ENCODE measurements at places on chromosomes 7 and 10.

- no peak for DNase-seq
Observed at GRCh38 chr7:22765609-22766008, 38.6 kb downstream of the IL6 start.

DNA sequence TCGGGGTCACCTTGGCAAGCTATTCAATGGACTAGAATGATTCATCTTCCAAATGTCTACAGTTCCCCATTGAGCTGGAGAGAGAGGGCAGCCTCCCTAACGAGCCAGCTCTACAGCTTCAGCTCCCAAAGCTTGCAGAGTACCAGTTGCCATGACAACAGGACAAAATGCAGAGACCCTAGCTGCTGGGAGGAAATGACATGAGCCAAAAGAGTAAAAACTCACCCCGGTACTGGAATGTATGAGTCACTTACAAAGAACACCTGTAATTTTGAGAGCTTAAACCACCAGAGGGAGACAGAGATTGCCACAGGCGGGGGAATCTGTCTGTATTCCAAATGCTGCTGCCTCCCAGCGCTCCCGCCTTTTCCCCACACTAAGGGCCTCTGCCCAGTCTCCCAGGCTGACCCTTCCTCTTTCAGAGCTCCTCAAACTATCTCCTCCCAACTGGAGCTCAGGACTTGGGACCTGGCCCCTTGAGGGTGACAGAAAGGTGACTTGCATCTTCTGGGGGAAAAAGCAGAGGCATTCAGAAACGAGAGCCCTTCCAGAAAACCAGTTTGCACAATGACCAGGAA is 95.5 kb downstream of the CUL2 start:
- DNase-seq: peak; percentile 83

GRCh38 chr7:101118856-101119255 is 8.0 kb upstream of the SERPINE1 start:
- no peak for DNase-seq

GRCh38 chr10:74050653-74051052 is 52.7 kb downstream of the VCL start:
- no peak for DNase-seq

- no peak for DNase-seq
Observed at GRCh38 chr10:59354434-59354833, 7.9 kb downstream of the FAM13C start.

DNA sequence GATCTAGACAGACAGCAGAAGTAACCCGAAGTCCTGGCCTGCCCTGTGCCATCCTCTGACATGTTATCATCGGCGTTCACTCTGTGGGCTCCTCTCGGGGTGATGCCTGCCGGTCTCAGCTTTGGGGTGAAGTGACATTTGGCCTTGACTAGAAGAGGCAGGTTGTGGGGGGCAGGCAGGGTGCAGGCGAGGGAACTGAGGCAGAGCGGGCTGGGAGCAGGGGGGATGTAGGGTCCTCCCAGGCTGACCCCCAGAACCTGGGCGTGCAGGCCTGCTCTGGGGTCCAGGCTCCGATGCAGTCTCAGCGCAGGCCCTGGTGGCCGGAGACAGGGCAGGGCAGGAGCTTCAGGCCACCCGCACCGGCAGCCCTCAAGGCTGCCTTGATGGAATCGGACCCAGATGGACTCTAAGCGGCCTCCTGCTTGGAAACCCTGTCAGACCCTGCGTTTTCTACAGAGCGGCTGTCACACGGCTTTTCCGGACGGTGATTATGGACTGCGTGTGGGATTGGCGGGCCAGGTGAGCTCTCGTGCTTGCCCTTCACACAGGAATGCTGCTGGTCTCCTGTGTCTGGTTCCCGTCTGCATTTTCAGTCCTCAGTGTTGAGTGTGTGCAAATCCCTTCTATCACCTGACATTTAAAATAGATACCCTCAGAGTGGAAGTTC is 842 bp upstream of the JAKMIP3 start:
- DNase-seq: no peak

DNA sequence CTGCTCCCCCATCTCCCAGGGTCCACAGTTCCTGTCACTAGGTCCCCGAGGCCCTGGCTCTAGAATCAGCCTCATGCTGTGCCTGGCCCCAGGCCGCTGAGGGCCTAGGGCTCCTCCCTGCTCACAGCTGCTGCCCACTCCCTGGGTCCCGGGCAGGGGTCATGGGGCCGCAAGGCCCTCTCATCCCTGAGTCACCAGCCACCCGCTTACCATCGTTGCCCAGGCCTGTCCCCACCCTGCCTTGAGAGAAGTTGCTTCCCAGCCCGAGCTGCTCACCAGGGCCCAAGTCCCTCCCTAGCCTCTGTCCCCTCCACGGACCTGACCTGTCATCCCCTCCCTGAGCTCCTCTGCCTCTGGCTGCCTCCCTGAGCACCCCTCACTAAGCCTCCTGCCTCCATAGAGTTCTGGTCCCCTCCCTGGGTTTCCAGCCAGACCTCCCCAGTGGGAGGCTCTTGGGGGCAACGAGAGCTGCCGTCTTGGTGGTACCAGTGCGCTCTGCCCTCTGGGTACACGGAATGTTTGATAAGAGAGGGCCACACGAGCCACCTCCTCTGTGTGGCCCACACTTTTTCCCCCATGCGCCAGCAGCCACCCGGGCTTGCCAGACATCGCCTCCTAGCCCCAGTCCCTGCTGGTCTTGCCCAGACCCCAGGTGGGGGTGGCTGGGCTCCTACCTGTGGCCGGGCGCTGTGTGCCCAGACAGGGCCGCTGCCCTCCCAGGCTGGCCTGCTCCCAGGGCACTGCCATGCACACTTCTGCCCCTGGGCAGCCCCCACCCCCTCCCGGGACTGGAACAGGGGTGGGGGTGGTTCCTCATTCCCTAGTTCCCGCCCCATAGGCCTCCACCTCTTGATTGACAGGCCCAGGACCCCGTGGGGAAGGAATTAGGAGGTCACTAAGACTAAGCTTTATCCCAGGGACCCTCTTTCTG is 21.3 kb downstream of the MLXIPL start:
- no peak for DNase-seq

DNA sequence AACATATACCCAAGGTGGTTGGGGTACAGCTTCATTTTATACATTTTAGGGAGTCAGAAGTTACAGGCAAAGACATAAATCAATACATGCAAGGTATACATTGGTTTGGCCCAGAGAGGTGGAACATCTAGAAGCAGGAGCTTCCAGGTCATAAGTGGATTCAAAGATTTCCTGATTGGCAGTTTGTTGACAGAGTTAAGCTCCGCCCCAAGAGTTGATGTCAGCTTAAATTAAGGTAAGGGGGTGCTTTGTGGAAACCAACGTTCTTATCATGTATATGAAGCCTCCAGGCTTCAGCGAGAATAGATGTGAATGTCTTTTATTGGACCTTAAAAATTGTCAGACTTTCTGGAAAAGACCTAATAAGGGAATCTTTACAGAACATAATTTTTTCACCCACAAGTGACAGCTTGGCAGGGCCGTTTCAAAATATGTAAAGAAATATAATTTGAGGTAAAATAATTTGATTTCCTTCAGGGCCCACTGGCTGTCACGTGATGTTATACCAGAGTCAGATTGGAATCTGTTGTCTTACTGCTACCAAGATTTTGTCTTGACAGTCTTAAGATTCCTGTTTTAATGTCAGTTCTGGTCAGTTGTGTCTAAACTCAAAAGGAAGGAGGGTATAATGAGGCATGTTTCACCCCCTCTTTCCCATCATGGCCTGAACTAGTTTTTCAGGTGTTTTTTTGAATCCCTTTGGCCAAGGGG is 6.3 kb upstream of the PANK1 start:
- DNase-seq: no peak

GRCh38 chr7:48112401-48113165 is 23.5 kb downstream of the UPP1 start:
- no peak for DNase-seq

DNA sequence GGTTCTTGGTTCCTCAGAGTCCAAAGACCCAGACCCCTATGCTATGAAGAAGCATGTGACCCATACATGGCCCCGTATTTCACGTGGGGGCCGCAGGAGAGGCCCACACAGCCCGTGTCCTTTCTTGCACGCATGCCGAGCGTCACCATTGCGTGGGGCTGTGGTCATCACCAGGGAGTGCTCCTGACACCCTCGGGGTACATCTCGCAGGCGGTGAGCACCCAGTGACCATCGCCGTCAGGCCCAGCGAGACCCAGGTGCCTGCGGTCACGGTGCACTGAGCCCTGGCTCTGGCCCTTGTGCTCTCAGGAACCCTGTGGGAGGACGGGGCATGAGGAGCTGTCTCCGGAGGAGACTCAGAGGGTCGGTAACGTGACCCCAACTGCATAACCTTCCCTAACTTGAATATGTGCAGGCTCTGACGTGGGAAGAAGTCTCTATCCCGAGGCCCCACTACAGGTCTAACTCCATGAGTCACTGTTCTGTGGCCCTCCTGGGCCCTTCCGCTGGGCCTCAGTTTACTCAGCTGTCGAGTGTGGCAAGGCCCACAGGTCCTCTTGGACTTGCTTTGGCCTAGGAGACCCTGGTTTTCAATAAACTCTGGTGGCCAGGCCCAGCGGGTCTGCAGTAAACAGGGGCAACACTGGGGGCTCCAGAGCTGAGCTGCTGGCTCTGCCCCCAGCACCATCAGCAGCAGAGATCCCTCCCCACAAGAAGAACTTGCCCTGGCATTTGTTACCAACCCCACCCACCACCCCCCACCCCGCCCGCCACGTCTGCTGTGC is 503.9 kb downstream of the PTPRN2 start:
- DNase-seq: no peak

- DNase-seq: no peak
Observed at GRCh38 chr10:92938841-92939240, 90.5 kb downstream of the EXOC6 start.

- no peak for DNase-seq
Observed at GRCh38 chr10:63143987-63144386, 10.9 kb downstream of the NRBF2 start.

- peak; percentile 54 for DNase-seq
Observed at GRCh38 chr10:134247-135131, 766 bp upstream of the ZMYND11 start.

DNA sequence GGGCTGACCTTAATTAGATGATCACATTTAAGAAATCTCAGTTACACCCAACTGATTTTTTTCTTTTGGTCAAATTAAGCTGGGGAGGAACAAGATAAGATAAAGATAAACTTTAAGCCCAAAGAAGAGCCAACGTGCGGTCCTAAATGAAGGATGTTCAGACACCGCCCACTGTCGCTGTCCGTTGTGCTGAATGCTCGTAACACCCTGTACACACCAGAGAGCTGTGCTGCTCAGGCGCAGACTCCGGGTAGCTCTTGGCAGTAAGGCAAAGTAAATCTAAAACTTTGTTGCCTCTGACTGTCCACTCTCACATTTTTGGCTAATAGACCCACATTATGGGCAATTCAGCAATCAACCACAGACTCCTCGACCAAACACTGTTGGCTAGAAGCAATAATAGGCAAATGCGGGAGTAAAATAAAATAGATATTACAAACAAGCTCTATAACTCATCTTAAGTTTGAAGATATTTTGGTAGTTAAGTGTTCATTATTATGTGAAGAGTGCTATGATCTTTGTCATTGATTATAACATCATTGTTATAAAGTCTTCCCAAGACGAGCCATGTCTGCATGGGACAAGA is 57.1 kb downstream of the PLPP4 start:
- DNase-seq: peak; percentile 56

GRCh38 chr7:115827305-115828045 is 203.1 kb downstream of the TFEC start:
- DNase-seq: no peak

- no peak for DNase-seq
Observed at GRCh38 chr10:77516575-77516974, 121.0 kb downstream of the KCNMA1 start.

GRCh38 chr10:8346861-8347260 is 292.4 kb downstream of the GATA3 start:
- DNase-seq: no peak

DNA sequence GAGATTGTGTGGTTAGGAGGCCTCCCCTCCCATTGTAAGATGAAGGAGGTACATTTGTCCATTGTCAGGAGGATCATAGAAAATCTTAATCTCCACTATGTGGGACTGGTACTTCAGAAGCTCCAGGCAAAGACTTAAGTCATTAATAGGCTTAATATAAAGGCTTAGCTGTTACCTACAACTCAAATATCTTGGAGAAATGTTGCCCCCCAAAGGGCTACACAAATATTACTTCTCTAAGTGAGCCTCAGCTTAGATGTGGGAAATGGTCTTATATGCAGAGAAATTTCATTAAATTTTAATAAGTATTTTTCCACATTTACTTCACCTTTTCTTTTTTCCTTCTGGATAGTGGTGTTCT is 27.2 kb downstream of the TAS2R41 start:
- DNase-seq: peak; percentile 77

- no peak for DNase-seq
Observed at GRCh38 chr7:44323381-44324203, 1.8 kb downstream of the CAMK2B start.

DNA sequence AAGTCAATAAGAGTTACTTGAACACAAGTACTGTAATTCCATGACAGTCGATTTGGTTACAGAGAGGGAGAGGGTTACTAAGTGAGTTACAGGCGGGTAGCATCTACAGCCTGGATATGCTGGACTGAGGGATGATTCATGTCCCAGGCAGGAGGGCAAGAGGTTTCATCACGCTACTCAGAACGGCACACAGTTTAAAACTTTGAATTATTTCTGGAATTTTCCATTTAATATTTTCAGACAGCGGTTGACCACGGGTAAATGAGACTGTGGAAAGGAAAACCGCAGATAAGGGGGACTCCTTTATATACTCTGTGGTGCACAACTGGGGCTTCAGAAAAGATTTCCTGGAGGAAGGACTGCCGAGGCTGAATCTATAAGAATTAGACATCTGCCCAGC is 25.7 kb upstream of the LRRC4 start:
- no peak for DNase-seq

DNA sequence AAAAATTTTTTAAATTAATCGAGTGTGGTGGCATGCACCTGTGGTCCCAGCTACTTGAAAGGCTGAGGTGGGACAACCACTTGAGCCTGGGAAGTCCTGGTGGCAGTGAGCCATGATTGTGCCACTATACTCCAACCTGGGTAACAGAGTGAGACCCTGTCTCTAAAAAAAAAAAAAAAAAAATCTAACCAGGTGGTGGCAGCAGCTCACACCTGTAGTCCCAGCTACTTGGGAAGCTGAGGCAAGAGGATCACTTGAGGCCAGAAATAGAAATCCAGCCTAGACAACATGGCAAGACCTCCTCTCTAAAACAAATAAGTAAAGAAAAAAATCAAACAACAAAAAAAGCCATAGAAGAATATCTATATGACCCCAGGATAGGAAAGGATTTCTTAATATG is 3.6 kb upstream of the MYOF start:
- no peak for DNase-seq

GRCh38 chr10:44385696-44386441 is 972 bp upstream of the CXCL12 start:
- peak; percentile 22 for DNase-seq

- peak; percentile 82 for DNase-seq
Observed at GRCh38 chr10:58266826-58267712, 625 bp downstream of the IPMK start.

- no peak for DNase-seq
Observed at GRCh38 chr10:75079436-75080083, 31.9 kb upstream of the SAMD8 start.

- no peak for DNase-seq
Observed at GRCh38 chr7:24604630-24605029, 31.4 kb downstream of the PALS2 start.

- no peak for DNase-seq
Observed at GRCh38 chr7:123528265-123528664, 6.1 kb downstream of the IQUB start.

All from lung (tissue), 17 donors.